ENCODE measurements at places on chromosomes 6 and 20.

DNA sequence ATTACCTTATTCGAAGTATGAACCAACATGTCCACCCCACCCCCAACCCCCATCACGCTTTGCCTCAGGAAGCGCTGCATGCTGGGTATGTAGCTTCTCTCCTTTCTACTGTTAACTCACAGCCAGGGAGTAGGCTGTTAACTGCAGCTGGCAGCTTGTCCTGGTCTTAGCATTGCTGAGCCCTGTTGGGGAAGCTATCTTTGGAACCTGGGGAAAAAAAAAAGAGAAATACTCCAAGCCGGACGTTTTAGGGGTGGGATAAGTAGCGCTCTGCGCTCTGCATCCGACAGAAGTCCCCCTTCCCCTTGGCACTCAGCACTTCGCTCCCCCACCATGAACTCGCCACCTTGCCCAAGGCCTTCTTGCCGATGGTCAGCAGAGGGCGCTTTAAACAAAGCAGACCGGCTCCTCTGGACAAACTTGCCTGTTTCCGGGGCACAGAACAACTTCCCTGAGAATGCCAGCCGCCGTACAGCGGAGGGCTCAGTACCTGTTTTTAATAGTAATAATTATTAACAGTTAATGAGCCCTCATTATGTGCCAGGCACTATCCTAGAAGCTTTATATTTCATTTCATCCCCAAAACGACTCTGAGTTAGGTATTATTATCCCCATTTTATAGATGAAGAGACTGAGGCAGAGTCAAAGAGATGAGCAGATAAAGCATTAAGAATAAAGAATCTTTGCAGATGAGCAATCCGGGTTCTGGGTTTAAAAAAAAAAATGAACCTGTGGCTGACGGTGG is 35.2 kb upstream of the MDFI start:
- DNase-seq: peak; percentile 55

GRCh38 chr20:15851576-15852215 is 721.6 kb downstream of the KIF16B start:
- DNase-seq: no peak

- no peak for DNase-seq
Measured at GRCh38 chr20:46129955-46130481, 11.9 kb downstream of the CD40 start.

- DNase-seq: no peak
Measured at GRCh38 chr6:16286151-16286522, 47.8 kb downstream of the GMPR start.

DNA sequence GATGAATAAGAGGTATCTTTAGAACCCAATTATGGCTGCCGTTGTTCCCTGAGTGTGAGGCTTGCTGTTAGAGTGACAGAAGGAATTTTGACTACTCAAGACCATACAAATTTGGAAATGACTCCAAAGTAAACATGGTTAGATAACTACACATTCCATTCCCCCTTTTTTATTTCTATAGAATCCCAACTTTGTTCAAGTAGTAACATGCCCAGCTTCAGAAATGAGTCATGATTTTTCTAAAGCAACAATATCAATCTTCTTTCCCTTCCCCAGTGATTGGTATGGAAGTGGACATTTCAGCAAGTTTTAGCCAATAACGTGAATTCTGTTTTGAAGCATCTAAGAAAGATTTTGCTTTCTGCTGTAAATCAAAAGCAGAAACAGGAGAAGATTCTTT is 37.8 kb downstream of the HCRTR2 start:
- no peak for DNase-seq

DNA sequence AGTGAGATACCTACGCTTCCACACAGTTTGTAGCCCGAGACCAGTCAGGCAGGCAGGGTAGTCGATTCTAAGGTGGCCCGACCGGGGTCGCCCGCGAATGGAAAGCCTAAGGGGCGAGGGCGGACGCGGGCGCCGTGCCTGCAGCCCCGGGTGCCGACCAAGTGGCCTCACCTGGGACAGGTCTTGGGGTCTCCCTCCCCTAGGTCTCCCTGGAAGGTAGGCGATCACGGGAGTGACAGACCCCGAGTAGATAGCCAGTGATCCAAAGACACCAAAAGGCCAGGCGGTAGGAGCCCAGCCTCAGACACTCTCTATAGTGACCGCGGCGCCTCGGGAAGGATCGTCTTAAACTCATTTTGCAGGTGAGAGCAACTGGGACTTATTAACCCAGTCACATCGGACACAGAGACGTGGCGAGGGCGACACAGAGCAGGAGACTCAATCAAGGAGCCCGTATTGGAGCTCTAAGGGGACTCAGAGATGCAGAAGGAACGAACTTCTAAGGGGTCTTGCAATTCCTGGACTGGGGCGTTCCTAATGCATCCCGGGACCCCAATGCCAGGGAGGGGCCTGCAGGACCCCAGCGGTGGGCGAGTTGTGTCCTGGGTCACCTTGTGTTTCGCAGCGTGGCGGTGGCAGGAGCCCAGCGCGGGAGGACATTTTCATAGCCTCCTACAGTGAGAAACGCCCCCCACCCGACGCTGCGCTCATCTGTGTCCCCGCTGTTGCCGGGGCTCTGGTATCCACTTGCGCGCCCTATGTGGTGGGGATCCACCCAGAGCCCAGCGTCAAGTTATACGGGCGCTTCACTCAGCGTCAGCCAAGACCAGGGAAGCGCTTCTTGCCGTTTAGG is 2.1 kb upstream of the VSX1 start:
- DNase-seq: no peak

DNA sequence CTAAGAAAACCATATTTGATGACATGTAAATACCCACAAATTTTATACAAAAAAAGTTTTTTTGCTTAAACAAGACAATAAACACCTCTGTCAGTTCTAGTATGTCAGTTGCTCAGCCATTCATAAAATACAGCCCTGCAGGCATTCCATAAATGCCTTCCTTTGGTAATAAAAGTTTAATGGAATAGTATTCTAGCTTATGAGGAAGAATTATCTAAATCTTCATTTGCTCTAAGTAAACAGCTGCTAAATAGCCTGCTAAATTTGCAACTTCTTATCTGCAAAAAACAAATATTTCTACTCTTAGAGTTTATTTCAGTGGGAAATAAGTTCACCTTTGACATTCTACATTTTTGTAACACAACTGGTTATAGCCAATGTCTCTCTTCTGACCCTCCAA is 108.8 kb downstream of the SMLR1 start:
- DNase-seq: no peak

DNA sequence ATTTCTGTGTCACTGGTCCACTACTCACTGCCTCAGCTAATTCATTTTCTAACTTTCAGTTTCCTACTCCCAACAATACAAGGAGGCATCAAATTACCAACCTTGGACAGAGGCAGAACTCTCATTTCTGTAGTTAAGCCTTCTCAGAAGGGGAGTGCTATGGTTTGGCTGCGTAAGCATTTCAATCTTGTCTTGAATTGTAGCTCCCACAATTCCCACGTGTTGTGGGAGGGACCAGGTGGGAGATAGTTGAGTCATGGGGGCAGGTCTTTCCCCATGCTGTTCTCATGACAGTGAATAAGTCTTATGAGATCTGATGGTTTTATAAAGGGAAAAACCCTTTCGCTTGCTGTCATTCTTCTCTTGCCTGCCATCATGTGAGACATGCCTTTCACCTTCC is 22.9 kb downstream of the HLA-DRA start:
- DNase-seq: no peak

DNA sequence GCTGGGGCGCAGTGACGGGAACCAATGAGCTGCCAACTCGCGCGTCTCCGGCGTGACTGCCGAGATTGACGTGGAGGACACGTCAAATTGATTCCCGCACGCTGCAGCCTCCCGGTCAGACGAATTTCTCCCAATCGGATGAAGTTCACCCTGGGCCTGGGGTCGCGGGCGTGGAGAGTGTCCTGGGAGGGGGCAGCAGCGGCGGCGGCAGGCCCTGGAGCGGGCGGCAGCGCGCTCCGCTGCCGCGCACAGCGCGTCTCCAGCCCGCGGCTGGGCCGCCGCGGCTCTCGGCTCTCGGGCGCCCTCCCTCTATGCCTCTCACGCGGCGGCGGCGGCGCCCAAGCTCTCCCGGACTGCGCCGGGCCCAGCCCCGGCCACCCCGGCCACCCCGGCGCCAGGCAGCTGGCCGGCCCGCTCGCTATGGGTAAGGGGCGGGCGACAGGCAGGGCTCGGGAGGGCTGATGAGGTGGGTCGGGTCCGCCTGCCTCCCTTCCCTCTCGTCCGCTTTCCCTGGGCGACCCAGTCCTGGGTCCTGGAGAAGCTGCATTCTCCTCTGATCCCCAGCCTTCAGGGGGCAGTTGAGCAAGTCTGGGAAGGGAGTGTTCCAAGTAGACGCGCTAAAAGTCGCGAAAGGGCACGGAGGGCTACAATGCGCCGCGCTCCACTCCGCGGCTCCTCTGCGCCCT is at the start of gene PAX1:
TSS of gene PAX1 (plus strand) at position 90 of the 686 bp plus-strand sequence. CDS start at position 139, 49 bp downstream.
- no peak for DNase-seq

GRCh38 chr6:25165177-25165576 is 114.0 kb upstream of the CARMIL1 start:
- no peak for DNase-seq

DNA sequence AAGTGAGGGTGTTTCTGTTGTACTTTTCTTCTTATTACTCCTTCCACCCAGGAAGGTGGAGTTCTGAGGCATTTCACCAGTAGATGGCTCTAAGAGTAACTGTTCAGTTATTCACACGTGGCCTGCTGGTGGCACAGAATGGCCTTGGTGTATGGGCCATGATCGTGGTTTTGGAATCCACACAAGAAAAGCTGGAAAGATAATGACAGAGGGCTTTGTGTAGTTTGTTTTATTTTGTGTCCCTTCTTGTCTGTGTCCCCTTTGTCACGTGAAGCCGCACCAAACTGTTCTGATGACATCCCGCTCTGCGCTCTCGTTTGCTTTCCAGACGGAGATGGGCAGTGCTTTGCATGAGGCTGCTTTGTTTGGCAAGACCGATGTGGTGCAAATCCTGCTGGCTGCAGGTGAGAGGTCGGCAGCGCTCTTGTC is 93.4 kb downstream of the ANKS1A start:
- no peak for DNase-seq

GRCh38 chr6:111382476-111383294 is 100.3 kb downstream of the REV3L start:
- DNase-seq: no peak

GRCh38 chr20:5482791-5483190 is 166.0 kb upstream of the PROKR2 start:
- DNase-seq: no peak

- no peak for DNase-seq
Measured at GRCh38 chr6:13362412-13362811, 34.1 kb upstream of the TBC1D7 start.

DNA sequence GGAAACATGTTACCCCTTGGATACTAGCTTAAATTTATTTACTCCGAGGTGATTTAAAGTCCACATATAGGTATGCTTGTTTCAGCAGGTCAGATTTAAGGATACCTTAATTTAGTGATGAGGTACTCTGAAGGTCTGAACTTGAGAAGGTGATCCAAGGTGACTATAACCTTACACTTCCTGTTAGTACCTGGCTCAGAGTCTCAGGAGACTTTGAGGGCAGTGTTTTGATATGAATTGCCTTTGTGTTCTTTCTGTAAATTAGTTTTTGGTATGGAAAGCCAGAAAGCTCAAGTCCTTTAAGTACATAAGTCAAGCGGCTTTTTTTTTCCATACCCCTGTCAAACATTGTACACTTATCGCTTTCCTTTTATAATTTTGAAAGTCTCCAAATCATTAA is 489.0 kb downstream of the CDKAL1 start:
- DNase-seq: no peak

GRCh38 chr20:47558295-47559066 is 56.8 kb downstream of the NCOA3 start:
- DNase-seq: no peak

Measured in stimulated activated CD8-positive, alpha-beta memory T cell treated with anti-CD3 and anti-CD28 coated beads, Interleukin-4, amount 100 ng/mL, for 1 hour (primary cell).